ENCODE measurements at places on chromosomes 7 and 10. TPM values are rescaled to one million over a fixed set of nuclear protein-coding genes. Genes with fewer than 3 reads are reported as not detected.

The OR13A1 gene
- not detected for total RNA-seq

- DNase-seq, result no peak
Observed at GRCh38 chr7:96781919-96782318, 72.3 kb upstream of the SEM1 start.

The TFAM gene
- total RNA-seq, result 12.7 TPM

DNA sequence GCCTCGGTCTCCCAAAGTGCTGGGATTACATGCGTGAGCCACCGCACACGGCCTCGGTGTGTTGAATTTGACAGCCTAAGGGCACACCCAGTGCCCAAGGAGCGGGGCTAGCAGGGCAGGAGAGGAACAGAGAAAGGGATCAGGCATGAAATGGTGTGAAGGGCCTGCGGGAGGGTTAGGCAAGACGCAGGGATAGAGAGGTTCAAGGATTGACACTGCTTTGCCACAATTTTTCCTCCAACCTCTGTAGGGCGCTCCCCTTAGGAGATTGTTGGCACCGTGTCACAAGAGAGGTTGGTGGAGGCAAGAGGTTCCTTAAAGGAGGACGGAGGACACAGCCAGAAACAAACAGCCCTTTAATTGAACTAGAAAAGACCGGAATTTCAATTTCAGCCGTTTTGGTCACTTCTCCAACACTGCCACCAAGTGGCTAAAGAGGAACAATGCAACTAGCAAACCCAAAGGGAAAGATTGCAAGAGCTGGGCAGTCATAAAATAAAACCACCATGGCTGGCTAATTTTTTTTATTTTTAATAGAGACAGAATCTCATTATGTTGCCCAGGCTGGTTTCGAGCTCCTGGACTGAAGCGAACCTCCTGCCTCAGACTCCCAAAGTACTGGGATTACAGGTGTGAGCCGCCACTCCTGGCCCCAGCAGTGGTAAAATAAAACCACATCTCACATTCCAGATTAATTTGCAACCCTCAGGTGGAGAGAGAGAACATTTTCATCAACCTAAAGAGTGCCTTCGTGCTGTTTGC, 6.9 kb upstream of the CREB3L2 start:
- no peak for DNase-seq

DNA sequence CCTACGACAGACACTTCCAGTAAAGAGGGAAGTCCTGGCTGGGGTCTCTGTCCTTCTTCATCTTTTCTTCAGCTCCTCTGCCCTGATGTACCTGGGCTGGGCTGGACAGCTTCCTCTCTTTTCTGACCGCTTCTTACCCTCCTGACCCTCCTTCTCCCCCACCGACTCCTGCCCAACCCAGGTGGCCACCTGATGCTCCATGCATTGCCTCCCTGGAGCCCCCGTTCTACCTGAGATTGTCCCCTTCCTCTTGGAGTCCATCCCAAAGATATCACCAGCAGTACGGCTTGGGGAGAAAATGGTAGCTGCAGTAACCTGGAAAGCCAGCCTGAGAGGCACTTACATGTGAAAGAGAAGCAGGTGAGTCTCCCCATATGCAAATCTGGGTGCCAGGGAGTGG, 566.3 kb downstream of the TCERG1L start:
- no peak for DNase-seq

DNA sequence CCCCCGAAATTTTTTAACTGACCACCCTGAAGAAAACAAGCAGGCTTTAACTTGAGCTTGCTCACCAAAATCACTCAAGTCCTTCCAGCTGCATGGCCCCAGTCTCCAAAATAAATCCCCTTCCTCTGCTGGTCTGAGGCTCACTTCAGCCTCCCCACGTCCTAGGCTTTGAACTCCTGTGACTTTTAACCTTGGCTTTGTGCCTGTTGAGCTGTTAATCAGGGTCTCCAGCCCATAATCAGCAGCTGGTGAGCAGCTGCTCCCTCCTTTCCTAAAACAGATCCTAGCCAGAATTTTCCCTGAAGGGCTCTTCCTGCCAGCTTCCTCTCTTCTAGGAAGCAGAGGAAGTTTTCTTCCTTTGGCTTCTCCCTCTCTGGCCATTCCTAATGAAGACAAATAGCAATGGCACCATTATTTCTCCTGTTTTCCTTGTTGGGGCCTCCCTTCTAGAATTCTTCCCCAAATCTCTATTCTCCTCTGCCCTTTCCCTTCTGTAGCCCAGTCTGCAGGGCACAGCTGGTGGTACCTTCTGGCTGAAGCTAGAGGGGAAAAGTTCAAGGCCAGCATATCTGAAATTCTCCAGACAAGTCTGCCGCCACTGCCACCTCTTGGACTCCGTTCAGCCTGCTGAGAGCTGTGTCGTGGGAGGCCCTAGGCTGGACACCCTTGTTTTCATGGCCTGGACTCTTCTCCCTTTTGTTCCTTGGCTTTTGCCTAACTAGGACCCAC, 152.1 kb downstream of the NOC3L start:
- DNase-seq, result no peak

DNA sequence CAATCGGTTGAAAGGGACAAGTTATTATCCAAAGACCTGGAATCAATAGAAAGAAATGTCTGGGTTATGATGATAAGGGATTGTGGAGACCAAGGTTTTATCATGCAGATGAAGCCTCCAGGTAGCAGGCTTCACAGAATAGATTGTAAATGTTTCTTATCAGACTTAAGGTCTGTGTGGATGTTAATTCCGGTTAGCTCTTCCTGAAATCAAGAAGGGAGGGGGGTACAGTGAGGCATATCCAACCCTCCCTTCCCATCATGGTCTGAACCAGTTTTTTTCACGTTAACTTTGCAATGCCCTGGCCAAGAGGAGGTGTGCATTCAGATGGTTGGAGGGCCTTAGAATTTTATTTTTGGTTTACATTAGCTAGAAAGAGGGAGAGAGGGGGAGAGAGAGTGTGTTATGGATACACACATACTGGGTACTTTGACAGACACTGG, 9.8 kb upstream of the LRRC61 start:
- no peak for DNase-seq

- DNase-seq, result no peak
Observed at GRCh38 chr7:75878312-75878768, 494 bp upstream of the RHBDD2 start.

The SPDYE8 gene
- not detected for total RNA-seq

- no peak for DNase-seq
Observed at GRCh38 chr10:4120096-4120853, 335.3 kb upstream of the KLF6 start.

GRCh38 chr7:29463504-29464158, 100.0 kb upstream of the PRR15 start:
- no peak for DNase-seq

The WAPL gene
- 22.2 TPM for total RNA-seq

- no peak for DNase-seq
Observed at GRCh38 chr10:3986493-3987142, 201.6 kb upstream of the KLF6 start.

- DNase-seq, result no peak
Observed at GRCh38 chr7:80771523-80771922, 133.1 kb downstream of the CD36 start.

DNA sequence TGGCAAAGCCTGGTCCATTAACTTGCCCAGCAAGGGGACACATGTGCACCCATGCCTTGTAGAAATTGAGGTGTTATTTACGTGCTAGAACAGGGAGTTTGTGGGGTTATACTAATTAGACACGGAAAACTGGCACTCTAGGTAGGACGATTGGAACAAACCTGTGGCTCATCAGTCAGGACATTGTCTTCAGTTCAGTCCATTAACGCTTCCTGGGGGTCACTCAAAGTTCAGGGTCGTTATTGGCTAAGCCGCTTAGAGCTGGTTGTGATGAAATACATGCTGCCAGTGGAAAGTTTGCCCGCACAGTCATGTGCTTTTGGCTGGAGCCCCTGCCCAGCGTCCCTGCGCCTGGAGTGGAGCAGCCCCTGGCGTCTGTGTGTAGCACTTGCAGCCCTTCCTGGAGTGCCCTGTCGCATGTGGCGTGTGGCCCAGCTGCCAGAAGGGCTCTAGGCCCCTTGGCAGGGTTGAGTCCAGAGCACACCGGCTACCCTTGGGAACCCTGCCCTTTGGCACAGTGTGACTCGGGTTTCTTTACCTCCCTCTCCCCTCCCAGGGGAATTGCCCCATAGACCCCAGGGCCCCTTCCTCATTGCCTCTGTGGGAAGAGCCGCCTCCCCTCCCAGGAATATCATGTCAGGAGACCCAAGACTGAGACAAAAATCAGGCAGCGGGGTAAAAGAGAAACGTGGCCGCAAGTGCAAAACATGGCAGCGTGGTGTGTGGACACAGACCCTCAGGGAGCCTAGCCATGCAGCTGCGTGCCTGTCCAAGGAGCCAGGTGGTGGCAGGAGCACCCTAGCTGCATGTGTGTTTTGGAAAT, 9.8 kb downstream of the ZNF775 start:
- DNase-seq, result no peak

DNA sequence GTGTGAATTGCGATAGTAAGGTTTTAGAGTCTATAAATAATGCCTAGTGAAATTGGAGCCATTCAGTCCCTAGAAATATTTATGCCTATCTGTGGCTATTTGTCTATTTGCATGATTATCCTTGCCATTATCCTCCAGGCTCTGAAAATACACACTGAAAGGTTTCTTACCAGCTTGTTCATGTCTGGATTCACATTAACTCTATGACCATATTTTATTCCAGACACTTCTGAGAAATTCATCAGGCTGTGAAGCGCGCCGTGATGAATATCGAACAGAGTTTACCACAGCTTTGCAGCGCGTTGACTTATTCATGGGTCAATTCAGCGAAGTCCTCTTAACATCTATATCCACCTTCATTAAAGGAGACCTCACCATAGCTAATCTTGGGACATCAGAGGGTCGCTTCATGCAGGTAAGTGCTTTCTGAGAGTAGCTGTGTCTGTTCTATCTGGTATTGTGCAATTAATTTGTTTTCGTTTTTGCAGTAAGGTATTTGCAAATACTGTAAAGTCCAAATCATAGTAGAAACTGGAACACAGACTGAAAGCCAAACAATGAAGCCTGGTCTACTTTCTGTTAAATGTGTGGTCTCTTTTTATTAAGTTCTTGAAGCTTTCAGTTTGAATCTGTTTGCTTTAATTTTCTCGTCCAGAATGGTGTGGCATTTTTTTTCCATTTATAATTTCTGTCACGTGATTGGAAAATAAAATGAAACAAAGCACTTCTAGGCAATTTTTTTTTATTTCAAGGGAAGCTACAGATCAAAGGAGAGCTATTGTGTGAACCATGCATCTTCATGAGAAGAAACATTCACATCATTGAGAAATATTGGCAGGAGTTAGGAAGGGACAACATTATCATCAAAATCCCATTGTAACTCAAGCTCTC, 59.7 kb downstream of the MET start:
- no peak for DNase-seq

The GBX1 gene
- not detected for total RNA-seq

The PPP1R17 gene
- not detected for total RNA-seq

GRCh38 chr10:8811201-8811600, 756.7 kb downstream of the GATA3 start:
- no peak for DNase-seq

The NODAL gene
- not detected for total RNA-seq

The AOAH gene
- 0.64 TPM for total RNA-seq

DNA sequence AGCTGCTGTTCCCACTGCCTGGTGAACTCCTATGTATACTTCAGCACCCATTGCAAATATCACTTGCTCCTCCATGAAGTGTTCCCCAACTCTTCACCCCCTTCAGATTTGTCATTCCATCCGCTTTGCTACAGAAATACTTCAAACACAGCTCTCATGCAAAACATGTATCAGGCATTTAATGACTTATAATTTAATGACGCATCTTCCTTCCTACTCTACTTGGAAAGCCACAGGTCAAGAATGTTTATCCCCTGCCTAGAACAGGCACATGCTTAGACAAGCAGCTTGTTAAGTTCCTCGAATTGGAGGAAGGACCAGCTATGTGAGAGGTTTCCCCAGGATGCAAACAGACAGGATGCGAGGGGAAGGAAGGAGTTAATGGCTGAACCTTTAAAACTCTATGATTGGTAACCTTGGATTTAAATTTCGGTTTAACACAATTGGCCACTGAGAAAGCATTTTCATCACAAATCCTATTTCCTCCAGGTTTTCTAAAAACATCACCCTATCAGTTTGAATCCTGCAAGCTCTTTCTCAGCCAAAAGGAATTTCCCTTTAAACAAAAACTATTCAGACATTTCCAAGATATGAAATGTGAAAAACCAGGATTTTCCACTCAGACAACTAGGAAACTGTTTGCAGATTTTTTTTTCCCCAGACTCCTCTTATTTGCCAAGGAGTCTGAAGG, 11.5 kb downstream of the CREB3L2 start:
- peak; percentile 98 for DNase-seq

GRCh38 chr10:50740293-50740648, 535 bp downstream of the ASAH2B start:
- DNase-seq, result no peak

DNA sequence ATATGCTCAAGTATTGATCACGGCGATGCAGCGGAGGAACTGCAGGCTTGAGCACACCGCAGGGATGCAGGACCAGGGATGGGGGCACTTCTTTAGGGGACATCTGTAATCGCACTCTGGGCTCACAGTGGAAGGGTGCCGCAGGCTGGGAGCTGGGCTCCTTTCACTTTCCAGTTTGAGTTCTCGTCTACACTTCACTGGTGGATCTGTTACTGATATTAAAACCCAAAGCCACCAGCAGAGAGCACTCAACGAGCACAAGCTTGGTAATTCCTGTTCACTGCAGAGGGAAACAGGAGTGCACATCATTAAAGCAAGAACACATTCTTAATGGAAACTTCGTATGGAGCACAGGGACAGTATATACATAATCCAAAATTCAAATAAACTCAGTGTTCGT, 91.3 kb downstream of the PARD3 start:
- DNase-seq, result no peak

GRCh38 chr10:32210306-32211045, 136.5 kb downstream of the EPC1 start:
- no peak for DNase-seq

DNA sequence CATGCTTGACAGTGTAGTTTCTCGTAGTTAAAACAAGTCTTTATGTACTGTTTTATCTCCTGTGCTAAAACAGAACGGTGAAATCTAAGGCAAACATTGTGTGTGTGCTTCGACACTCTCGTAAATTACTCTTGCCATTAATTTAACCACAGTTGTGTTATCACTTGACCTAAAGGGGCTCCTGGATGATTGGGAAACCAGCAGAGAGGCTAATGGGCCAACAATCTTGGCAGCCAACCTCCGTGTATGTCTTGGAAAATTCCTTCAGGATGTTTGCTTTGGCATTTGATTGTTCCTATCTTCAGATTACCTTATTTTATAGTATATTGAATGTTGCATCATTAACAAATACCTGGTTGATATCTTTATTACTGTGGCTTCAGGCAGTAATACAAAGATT, 409.5 kb downstream of the SDK1 start:
- no peak for DNase-seq

Data from glomerular endothelial cell (primary cell).